ENCODE measurements at places on chromosomes 3 and 15.

- peak; percentile 59 for DNase-seq
Observed at GRCh38 chr3:101725194-101725889, 928 bp downstream of the CEP97 start.

DNA sequence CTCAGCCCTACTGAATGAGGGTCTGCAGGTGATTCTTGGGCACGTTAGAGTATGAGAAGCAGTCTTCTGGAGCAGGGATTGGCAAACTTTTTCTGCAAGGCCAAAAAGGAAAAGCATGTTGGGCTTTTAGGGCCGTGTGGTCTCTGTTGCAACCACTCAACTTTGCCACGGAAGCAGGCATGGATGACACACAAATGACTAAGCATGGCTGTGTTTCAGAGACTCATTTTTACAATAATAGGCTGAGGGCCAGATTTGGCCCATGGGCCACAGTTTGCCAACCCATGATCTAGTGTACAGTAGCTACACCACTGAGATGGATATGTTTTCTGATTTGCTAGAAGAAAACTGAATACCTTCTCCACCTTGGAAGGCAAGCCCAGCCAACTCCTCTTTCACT, 66.1 kb upstream of the PRICKLE2 start:
- peak; percentile 86 for DNase-seq

DNA sequence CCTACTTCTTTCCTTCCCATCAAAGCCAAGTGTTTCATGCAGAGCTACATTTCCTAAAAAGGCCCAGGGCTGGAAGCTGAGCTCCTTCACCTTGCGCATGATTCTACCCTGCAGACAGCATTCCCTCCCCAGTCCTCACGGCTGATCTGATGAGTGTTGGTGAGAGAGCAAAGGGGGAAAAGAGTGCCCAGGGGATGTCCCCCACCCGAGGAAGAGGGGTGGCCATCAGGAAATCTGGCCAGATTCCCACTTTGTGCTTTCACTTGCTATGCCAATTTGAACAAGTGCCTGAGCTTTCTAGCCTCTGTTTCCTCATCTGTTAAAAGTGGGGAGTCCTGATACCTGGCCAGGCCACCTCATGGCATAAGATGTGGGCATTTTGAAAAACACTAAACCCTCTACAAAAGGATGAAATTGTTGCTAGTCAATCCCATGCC, 231.0 kb upstream of the TLE3 start:
- DNase-seq, result no peak

DNA sequence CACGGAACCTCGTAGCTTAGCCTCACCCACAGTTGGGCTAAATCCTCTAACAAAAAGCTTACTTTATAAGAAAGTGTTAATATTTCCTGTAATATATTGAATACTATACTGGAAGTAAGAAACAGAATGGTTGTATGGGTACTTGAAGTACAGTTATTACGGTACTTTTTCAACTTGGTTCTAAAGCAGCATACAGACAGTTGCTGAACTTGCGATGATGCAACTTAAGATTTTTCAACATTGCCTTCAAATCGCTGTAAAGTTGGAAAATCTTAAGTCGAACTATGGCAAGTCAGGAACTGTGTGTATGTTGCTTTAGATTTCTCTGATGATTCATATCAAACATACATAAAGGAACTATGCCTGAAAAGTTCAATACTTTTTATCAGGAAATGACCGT, 204.4 kb upstream of the C2CD4B start:
- no peak for DNase-seq

DNA sequence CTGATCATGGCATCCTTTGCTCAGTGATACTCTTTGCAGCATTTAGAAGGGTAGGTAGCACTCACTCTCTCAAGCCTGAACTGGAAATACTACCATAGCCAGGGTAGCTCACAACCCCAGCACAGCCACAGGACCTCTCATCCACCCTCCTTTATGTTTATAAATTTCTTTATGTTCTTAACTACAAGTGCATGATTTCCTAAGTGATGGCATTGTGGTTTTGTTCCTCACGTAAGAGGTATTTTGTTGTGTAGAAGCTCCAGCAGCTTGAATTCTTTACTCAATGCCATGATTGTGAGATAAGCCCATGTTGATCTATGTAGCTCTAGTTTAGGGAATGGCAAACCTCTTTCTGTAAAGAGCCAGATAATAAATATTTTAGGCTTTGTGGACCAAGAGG, 7.9 kb upstream of the RTP3 start:
- peak; percentile 68 for DNase-seq

DNA sequence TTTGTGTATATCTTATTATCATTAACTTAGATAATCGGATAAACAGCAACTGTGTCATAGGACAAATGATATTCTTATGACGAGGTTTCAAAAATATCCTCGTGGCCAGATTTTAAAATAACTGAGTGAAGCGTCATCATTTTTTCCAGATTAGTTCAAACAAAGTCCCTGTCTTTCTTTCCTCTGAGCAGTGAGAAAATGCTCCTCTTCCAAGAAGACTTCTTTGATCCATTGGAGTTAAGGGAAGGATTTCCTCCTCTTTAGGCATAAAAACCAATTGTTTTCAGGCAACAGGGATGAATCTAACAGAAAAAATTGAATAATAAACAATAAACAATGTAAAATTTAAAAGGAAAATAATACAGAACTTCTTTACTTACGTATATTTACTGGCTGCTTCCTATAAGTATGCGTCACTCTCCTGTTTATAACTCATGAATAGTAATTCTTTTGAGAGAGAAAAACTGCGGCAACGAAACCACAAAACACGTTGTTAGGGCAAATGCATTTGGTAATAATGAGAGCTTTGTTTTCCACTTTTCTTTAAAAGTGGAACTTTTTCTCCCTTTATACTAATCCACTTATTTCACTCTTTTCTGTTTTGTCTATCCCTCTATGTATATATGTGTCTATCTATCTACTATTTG, 419.4 kb upstream of the ONECUT1 start:
- no peak for DNase-seq

DNA sequence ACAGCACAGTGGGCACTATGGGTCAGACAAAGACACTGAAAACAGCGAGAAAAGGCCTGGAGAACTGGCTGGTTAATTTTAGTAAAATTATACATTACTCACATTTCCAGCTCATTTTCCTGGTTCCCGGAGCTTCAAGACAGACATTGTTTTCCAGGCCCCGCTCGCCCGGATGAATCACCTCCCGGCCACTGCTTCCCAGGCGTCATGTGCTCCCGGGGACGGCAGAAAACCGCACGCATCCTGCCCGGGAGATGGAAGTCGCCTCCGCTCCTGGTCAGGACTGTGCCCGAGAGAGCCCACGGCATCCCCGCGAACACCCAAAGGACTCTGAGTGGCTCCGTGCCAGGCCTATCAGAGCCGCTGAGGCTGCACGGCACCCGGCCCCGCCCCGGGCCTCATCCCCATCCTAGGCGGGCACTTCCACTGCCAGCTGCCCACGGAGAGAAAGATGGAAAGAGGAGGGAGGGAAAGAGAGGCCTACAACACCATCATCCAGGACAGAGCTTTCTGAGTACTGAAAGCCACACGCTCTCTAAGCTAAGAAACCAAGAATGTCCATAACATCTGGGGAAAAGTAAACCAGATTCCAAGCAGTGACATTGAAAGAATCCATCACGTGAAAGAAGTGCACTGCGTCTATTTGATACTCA, 75.1 kb downstream of the VGLL4 start:
- peak; percentile 95 for DNase-seq

DNA sequence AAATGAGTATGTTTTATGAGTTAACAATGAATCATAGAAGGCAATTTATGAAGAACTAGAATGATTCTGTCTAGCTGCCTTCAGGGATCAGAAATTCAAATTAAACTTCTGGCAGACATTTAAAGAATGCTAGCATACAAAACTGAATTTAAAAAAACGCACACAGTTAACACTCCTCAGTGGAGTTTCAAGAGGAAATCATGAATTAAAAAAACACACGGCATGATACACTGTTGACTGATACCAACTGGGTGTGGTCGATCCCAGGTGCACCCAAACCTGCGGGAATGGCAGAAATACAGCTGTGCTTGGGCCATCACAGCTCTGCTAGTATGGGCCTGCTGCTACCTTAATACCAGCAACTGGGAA, 526.0 kb downstream of the FOXP1 start:
- DNase-seq, result peak; percentile 35

Data from adipocyte (in vitro differentiated cells).